ENCODE measurements at places on chromosomes 13 and 19.

GRCh38 chr13:110126391-110126961 lies 180.5 kb downstream of the COL4A1 start:
- peak; percentile 65 for DNase-seq

GRCh38 chr19:41298348-41298964 lies 11.5 kb upstream of the CCDC97 start:
- DNase-seq = no peak

DNA sequence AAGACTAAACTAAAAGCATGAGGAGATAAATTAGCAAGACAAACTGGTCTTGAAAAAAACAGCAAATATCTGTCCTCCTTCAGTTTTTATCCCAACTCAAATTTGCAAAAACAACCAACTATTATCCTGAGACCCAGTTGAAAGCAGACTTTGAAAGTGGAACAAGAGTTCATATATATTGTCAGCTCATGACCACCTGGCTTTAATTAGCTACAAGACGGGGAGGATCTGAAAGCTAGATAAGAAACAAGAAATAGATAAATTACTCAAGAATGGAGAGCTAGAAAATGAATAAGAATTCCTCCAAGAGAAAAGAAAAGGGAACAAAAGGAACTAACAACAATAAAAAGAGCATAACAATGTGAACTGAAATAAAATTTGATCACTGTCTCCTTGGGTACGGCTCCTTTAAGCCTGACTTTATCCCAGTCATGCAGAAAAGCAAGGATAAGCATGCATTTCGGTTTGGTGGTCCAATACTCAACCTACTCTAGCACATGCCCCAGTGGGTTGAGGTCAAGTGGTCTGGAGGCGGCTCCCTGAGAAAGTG lies 246.9 kb downstream of the DCLK1 start:
- DNase-seq = no peak

- DNase-seq = no peak
Observed at GRCh38 chr13:73387318-73387717, 328.5 kb downstream of the KLF5 start.

DNA sequence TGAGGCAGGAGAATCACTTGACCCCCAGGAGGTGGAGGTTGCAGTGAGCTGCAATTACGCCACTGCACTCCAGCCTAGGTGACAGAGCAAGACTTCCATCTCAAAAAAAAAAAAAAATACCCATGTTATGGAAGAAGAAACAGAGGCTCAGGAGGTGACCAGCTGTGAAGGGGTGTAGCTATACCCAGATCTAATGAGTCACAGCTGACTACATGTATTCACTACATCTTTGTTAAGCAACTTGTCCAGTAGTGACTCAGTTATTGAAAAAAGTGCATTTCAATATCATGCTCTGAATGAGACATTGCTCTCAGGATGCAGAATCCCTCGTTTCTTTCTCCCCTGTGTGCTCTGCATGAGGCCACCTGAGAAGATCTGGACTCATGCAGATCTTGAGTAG lies 16.1 kb upstream of the SPART start:
- no peak for DNase-seq

GRCh38 chr13:95296326-95296925 lies 4.8 kb downstream of the ABCC4 start:
- no peak for DNase-seq

GRCh38 chr19:13644645-13645044 lies 119.7 kb upstream of the MRI1 start:
- no peak for DNase-seq

GRCh38 chr19:28234637-28235036 lies 978.3 kb downstream of the UQCRFS1 start:
- no peak for DNase-seq

DNA sequence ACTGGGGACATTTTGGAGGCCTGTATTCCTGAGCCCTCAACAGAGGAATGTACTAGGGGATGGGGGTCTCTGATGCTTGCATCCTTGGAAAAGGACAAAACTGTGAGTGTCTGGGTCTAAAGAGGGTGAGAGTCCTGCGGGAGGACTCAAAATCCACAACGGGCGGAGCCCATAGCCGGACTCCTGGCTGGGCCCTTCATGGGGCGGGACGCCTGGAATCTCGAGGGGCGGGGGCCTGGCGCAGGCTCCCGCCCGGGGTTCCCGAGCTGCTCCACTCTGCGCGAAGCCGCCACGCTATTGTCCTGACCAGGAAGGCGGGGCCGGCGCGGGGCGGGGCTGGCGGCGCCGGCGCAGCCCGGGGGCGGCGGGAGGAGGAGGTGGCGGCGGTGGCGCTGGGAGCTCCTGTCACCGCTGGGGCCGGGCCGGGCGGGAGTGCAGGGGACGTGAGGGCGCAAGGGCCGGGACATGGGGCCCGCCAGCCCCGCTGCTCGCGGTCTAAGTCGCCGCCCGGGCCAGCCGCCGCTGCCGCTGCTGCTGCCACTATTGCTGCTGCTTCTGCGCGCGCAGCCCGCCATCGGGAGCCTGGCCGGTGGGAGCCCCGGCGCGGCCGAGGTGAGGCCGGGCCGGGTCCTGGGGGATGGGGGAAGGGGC lies at the start of gene APLP1:
TSS of gene APLP1 (plus strand) at position 403 of the 651 bp plus-strand sequence. CDS start at position 466, 63 bp downstream.
- no peak for DNase-seq

- DNase-seq = no peak
Observed at GRCh38 chr19:41616792-41617621, 9.9 kb downstream of the CEACAM4 start.

GRCh38 chr19:58034477-58034793 lies 610 bp downstream of the ZSCAN1 start:
- no peak for DNase-seq

- no peak for DNase-seq
Observed at GRCh38 chr19:41131186-41131585, 17.0 kb downstream of the CYP2F1 start.

GRCh38 chr13:27783111-27783510 lies 9.2 kb upstream of the GSX1 start:
- no peak for DNase-seq

- DNase-seq = no peak
Observed at GRCh38 chr13:39394796-39395678, 208.0 kb downstream of the LHFPL6 start.

GRCh38 chr13:31944262-31945160 lies 87.1 kb upstream of the FRY start:
- no peak for DNase-seq

- DNase-seq = no peak
Observed at GRCh38 chr19:16383584-16384161, 59.0 kb downstream of the KLF2 start.

GRCh38 chr13:110578363-110578762 lies 16.8 kb upstream of the RAB20 start:
- no peak for DNase-seq

- no peak for DNase-seq
Observed at GRCh38 chr19:40945645-40946044, 45.4 kb upstream of the CYP2B6 start.

- no peak for DNase-seq
Observed at GRCh38 chr19:47445937-47446402, 25.7 kb downstream of the SLC8A2 start.

DNA sequence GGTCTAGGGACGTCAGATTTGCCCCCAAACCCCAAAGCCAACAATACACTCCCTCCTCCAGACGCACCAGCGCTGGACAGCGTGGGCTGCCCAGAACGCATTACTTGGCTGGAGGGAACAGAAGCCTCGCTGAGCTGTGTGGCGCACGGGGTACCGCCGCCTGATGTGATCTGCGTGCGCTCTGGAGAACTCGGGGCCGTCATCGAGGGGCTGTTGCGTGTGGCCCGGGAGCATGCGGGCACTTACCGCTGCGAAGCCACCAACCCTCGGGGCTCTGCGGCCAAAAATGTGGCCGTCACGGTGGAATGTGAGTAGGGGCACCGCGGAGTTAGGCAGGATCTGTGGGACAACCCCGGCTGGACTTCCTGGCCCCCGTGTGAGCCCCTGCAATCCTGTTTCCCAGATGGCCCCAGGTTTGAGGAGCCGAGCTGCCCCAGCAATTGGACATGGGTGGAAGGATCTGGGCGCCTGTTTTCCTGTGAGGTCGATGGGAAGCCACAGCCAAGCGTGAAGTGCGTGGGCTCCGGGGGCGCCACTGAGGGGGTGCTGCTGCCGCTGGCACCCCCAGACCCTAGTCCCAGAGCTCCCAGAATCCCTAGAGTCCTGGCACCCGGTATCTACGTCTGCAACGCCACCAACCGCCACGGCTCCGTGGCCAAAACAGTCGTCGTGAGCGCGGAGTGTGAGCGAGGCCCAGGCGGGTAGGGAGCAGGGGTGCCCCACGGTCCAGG lies 4.0 kb downstream of the ICAM5 start:
- no peak for DNase-seq

DNA sequence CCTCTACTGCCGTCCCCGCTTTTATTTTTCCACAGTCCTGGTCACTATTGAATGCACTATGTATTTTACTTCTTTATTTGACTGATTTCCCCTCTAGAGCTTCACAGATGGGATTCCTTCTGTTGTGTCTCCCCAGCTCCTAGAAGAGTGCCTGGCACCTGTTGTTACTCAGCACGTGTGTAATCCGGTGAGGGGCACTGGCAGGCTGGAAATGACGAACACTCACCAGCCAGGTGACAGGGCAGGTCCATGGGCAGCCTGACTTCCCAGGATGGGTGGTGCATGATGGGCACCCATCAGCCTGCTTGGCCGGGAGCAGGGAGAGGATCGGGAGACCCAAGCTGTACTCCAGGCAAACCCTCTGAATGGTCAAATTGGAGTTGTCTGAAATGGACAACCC lies 67.2 kb downstream of the CEBPG start:
- DNase-seq = no peak

GRCh38 chr13:22218797-22219196 lies 547.9 kb downstream of the FGF9 start:
- DNase-seq = no peak

DNA sequence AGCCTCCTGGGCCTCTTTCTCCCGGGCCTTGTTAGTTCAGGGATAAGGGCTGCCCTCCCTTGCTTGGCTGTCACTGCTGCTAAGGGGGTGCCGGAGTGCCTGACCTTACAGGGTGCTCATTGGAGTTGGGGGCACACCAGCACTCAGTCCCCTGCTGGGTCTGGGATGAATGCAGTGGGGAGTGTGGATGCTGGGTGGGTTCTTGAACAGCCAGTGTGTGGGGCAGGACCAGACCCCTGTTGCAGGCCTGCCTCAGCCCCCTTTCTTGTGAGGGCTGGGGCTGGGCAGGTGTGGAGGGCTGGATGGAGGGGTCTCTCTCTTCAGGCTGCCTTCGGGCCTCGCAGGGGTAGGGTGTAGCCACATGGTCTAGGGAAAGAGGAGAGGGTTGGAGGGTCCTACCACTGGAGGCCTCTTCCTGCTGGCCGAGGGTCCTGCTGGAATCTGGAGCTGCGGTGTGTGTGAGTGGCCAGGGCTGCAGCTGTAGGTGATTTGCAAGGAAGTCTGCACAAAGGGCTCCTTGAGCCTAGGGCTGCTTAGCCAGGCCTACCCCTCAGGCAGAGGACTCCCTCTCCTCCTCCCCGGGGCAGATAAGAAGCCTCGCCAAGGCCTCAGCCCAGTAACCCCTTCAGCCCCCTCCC lies 3.2 kb downstream of the CEBPA start:
- DNase-seq = no peak

DNA sequence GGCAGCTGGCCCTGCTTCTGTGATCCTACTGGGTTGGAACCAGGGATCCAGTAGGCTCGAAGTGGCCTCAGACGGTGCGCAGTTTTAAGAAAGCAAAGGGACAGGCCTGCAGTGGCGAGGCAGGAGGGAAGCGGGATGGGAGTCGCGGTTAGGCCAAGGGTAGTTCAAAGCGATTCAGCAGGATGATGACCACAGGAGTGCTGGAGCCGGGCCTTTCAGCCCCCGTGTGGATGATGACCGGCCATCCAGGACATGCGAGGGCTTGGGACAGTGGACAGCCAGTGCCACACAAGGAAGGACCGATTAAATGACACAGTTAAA lies 854 bp downstream of the RNASEH2B start:
- no peak for DNase-seq

GRCh38 chr19:5170329-5170745 lies 170.3 kb downstream of the PTPRS start:
- DNase-seq = no peak

DNA sequence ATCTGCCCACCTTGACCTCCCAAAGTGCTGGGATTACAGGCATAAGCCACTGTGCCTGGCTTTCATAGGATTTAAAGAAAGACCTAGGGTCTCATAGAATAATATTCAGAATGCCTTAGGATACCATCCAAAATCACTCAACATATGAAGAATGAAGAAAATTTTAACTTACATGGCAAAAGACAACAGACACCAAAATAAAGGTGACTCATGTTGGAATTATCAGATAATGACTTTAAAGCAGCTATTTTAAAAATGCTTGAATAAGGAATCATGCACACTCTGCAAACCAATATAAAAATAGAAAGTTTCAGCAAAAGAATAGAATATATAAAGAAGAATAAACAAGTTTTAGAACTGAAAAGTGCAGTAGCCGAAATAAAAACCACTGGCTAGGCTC lies 29.3 kb downstream of the ZNF566 start:
- no peak for DNase-seq

GRCh38 chr13:84265257-84265764 lies 383.0 kb upstream of the SLITRK1 start:
- DNase-seq = no peak

DNA sequence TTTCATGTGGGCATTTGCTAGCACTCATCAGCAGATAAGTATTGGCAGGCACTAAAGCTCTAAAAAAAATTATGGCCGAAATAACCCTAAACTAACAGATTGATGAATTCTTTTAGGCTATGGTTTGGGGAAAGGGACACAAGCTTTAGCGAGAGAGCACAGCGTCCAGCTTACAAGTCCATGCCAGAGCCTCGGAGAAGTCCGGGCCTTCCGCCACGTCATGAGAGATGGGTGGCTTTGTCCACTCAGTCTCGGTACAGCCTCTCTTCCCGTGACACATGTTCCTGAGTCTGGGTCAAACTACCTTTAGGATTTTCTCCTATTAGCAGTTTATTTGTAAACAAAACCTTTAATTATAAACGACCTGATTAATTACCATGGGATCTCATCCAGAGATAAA lies 27.7 kb downstream of the TMTC4 start:
- DNase-seq = no peak

DNA sequence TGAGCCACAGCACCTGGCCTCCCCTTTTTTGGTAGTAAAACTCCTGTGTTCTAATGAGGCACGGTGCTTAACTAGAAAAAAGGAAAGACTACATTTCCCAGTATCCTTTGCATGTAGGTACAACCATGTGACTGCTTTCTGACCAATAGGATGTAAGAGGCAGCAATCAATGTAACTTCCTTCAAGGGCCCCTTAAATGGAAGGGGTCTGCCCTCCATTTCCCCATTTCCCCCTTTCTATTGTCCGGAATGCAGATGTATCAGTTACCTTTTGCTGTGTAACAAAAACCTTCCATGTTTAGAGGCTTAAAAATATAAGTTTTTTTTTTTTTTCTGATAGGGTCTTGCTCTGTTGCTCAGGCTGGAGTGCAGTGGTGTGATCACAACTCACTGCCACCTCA lies 2.2 kb downstream of the GPR32 start:
- no peak for DNase-seq

DNA sequence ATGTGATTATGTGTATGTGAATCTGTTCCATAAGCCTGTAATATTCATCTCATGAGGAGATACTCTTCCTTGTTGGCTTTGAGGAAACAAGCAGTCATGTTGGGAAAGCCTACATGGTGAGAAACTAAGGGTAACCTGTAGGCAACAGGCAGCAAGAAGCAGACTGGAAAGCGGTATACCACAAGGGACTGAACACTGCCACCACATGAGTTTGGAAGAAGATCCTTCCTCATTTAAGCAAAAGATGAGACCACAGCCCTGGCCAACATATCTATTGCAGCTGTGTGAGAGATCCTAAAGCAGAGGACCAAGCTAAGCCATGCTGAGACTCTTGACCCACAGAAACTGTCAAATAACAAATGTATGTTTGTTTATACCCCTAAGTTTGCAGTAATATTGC lies 134.8 kb downstream of the B3GLCT start:
- DNase-seq = no peak

- DNase-seq = peak; percentile 90
Observed at GRCh38 chr19:14006766-14007562, 844 bp upstream of the RFX1 start.
